Activated naive CD4-positive, alpha-beta T cell treated with anti-CD3 and anti-CD28 coated beads, Interleukin-2, amount 50 U/mL, for 16 hours (primary cell): ENCODE measurements at places on chromosomes 2 and 18.

GRCh38 chr2:14690926-14691325 lies 58.4 kb downstream of the LRATD1 start:
- DNase-seq = no peak

DNA sequence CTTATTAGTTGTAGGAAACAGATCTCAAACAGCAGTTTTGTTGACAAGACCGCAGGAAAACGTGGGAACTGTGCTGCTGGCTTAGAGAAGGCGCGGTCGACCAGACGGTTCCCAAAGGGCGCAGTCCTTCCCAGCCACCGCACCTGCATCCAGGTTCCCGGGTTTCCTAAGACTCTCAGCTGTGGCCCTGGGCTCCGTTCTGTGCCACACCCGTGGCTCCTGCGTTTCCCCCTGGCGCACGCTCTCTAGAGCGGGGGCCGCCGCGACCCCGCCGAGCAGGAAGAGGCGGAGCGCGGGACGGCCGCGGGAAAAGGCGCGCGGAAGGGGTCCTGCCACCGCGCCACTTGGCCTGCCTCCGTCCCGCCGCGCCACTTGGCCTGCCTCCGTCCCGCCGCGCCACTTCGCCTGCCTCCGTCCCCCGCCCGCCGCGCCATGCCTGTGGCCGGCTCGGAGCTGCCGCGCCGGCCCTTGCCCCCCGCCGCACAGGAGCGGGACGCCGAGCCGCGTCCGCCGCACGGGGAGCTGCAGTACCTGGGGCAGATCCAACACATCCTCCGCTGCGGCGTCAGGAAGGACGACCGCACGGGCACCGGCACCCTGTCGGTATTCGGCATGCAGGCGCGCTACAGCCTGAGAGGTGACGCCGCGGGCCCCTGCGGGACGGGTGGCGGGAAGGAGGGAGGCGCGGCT lies at the start of gene TYMS:
Gene TYMS (plus strand): TSS at position 343 of the 690 bp plus-strand sequence. CDS start 90 bp downstream, at position 433.
- peak; percentile 42 for DNase-seq

DNA sequence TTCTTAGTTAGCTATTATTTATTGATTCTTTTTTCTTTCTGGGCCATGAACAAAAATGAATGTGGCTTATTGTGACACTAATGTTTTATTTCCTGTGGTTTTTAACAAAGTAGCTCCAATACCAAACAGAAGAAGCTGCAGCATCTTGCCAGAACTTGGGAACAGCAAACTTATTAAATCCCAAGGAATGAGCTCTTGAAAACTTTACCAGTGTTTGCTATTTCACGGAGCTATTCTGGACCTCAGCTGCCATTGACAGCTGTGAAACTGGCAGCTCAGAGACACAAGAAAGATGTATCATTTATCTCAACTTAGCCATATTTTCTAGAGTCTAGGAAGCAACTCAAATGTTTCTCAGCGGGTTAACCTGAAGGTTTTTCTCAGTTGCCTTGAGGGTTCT lies 91.0 kb upstream of the NEUROD1 start:
- no peak for DNase-seq

- no peak for DNase-seq
Observed at GRCh38 chr2:71455741-71456569, 2.6 kb downstream of the DYSF start.

- no peak for DNase-seq
Observed at GRCh38 chr18:41096504-41096903, 858.5 kb upstream of the PIK3C3 start.

GRCh38 chr2:65916785-65917295 lies 484.4 kb upstream of the SPRED2 start:
- DNase-seq = no peak

- no peak for DNase-seq
Observed at GRCh38 chr2:69385443-69386151, 1.4 kb downstream of the GFPT1 start.

GRCh38 chr18:48792141-48792540 lies 158.6 kb downstream of the SMAD7 start:
- DNase-seq = no peak

GRCh38 chr2:85577386-85578242 lies at the start of gene VAMP8:
VAMP8 (plus strand) TSS chr2:85577586; CDS start chr2:85577647, 61 bp downstream.
- peak; percentile 61 for DNase-seq

DNA sequence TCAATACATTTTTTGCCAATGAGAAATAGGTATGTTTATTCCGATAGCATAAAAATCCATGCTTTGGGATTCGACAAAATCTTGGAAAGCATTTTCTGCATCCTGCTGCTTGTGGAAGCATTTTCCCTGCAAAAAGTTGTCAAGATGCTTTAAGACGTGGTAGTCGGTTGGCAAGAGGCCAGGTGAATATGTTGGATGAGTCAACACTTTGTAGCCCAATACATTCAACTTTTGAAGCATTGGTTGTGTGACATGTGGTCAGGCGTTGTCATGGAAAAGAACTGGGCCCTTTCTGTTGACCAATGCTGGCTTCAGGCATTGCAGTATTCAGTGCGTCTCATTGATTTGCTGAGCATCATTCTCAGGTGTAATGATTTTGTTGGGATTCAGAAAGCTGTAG lies 764.5 kb downstream of the TRIB2 start:
- DNase-seq = no peak

DNA sequence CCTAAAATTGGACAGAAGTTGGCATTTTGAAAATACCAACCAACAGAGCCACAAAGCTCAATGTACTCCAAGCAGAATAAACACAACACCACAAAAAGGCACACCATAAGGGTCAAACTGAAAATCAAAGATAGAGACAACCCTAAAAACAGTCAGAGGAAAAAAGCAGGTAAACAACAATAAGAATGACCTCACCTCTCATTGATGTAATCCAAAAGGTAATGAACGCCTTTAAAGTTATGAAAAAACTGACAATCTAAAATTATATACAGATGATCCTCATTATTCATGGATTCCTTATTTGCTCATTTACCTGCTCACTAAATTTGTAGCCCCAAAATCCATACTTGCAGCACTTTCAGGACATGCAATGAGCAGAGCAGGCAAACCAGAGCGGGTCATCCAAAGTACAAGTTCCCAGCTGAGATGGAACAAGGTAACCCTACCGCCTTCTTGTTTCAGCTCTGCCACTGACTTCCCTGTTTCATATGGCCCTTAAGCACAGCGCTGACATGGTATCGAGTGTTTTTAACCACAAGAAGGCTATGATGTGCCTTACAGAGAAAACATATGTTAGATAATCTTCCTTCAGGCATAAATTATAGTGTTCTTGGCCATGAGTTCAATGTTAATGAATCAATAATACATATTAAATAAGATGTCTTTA lies 17.0 kb downstream of the RTN4 start:
- DNase-seq = no peak

- no peak for DNase-seq
Observed at GRCh38 chr2:100623033-100623715, 60.4 kb downstream of the PDCL3 start.

GRCh38 chr18:58045242-58046092 lies 1.4 kb downstream of the NEDD4L start:
- DNase-seq = peak; percentile 39

DNA sequence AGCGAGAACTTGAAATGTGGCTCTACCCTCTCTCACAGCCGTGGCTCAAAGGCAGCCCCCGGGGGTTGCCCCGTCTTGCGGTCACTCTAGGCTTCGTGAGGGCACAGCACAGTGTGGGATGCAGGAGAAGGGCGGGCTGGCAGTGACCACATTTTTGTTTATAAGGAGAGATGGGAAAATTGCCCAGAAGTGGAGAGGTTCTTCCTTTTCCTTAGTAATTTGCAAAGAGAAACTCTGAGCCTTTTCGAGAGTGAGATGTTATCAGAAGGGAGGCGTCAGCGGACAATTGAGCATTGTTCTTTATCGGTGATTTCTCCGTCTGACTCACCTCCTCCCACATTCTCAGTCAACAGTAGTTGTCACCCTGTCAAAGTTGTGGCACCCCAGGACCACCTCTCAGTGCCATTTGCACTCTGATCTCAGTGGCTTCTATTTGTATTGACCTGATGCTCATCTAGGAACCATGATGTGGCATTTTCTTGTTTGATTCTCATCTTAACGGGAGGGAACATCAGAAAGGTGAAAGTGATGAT lies 89.6 kb downstream of the ACAA2 start:
- no peak for DNase-seq

DNA sequence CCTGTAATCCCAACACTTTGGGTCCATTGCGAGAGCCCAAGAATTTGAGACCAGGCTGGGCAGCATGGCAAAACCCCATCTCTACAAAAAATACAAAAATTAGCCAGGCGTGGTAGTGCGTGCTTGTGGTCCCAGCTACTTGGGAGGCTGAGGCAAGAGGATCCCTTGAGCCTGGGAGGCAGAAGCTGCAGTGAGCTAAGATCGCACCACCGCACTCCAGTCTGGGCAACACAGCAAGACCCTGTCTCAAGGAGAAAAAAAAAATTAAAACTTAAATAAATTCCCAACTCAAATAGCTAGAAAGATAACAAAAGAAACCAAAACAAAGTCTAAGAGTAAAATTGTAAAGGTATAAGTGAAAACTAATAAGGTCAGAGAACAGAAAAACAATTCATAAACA lies 6.2 kb downstream of the ASXL2 start:
- DNase-seq = no peak

DNA sequence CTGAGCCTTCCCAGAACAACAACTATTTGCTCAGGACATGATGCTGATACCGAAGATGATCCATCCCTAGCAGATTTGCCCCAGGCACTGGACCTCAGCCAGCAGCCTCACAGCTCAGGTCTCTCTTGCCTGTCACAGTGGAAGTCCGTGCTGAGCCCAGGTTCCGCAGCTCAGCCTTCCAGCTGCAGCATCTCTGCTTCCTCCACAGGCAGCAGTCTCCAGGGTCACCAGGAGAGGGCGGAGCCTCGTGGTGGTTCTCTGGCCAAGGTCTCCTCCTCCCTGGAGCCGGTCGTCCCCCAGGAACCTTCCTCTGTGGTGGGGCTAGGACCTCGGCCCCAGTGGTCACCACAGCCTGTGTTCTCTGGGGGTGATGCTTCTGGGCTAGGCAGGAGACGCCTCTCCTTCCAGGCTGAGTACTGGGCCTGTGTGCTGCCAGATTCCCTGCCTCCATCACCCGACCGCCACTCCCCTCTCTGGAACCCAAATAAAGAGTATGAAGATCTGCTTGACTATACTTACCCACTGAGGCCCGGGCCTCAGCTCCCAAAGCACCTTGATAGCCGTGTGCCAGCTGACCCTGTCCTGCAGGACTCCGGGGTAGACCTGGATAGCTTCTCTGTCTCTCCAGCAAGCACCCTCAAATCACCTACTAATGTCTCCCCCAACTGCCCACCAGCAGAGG lies 15.4 kb downstream of the CEP68 start:
- DNase-seq = no peak

DNA sequence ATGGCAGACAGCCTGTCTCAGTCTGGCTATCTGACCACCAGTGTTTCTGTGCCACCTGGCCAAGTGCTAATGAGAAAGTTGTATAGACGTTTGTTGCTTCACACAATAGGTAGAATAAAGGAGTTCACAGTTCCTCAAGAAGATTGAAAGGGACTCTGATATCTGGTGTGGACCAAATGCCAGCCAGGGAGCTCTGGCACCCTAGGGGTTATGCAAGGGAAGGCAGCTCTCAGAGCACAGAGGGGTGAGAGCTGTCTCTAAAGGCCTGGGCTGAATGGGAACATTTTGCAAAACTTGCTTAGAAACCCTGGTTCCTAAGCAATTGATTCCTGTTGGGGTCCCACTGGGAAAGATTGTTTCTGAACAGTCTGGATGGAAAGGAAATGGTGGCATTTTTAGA lies 553.8 kb downstream of the EPHA4 start:
- no peak for DNase-seq

DNA sequence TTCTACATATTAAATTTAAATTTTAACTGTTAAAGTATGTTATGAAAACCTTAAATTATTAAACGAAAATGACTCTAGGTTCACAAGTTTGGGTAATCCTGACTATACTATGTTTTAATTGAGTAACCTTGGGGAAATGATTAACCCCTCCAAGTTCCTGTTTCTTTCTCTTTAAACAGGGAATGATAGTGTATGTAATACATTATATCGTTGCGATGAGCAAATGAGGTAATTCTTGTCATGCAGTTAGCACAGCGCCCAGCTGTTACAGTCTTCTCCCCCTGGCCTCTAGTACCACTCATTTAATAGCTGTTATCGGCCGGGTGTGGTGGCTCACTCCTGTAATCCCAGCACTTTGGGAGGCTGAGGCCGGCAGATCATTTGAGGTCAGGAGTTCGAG lies 80.4 kb downstream of the MTA3 start:
- no peak for DNase-seq

DNA sequence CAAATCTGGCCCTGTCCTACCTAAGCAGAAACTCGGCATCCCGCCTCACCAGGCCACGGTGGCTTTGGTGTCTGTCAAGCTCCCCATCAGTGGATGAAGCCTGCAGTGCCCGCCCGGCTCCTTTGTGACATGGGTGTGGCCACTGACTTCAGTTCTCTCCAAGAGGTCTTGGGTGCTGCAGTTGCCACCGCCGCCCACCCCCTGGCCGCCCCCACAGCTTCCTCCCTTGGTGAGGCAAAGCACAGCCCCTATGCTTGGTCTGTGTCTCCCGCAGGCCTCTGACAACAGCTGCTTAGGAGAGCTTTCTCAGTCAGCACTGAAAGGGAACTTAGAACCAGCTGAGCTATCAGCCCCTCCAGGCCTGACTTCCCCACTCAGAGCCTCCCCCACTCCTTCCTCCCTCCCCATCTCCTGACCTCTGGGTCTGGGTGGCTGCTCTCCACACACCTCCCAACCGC lies 22.9 kb upstream of the GPR55 start:
- DNase-seq = no peak

DNA sequence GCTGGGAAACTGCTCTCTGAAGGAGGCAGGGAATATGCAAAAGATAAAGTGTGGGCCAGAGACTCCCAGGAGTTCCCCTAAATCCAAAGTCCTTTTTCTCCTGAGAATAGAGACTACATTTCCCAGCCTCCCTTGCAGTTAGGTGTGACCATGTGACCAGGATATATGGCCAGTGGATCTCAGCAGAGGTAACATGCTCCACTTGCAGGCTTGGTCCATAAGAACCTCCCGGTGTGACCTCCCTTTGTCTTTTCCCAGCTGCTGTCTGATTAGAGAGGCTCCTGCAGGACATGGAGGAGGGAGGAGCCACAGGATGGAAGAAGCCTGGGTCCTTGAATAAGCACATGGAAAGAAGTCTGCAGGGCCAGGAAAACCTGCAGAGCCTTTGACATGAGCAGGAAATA lies 76.2 kb downstream of the TGFA start:
- DNase-seq = no peak
